BJ (cell line): ENCODE measurements at places on chromosomes 16 and 17. TPM values are rescaled to one million over a fixed set of nuclear protein-coding genes. Genes with fewer than 3 reads are reported as not detected.

The TMEM92 gene
- 0.58 and 0.67 TPM in 2 replicates for polyA plus RNA-seq

The OTOA gene
- 0.04 TPM in 1 of 2 replicates, not detected in the other for polyA plus RNA-seq

The KLHL10 gene
- 0.15 and 0.74 TPM in 2 replicates for polyA plus RNA-seq

The REXO5 gene
- 2.2 and 3.2 TPM in 2 replicates for polyA plus RNA-seq

The C1QTNF8 gene
- not detected in 2 replicates for polyA plus RNA-seq

The DOC2A gene
- 0.26 and 0.64 TPM in 2 replicates for polyA plus RNA-seq

DNA sequence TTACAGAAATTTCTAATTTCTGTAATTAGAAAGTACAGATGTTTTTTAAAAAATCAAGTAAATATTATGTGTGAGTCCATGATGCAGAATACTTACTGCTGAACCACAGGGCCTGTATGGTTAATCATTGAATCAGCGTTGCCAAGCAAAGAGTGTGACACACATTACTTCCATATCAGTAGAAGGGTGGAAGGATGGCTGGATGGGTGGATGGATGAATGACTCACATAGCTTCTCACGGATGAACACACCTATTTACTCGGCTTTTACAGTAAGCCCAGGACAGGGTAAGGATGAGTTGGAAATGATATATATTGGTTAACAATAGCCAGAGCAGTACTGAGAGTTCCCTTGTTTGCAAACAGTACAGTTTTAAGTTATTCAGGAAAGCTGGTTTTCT, 495.9 kb upstream of the RBFOX1 start:
- no peak for DNase-seq

DNA sequence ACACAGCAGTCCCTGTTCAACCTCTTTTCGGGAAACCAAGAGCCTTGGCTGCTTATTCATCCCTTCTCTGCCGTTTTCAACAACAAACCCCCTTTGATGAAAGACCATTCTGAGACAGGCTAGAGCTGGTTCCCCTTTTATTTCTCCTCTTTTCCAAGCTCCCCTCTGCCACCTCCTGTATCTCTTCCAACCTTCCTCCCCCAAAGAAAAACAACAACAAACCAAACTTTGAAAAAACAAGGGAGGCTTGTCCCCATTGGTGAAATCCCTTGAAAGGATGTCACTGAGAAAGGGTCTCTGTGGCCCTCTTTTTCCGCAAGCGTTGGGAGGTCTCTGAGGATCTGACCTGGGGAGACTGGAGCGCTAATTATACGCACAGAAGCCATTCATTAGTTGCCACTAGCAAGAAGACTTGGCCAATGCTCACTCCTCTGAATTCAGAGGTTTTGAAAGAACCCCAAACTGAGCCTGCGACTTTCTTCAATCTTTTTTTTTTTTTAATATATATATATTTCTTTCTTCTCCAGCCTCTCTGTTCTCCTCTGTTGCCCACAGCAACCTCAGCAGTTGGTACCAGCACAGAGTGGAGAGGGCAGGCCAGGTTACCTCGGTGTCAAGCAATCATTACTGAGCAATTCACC, 101.4 kb downstream of the PITPNC1 start:
- no peak for DNase-seq

GRCh38 chr17:9850151-9850550, 24.4 kb downstream of the GLP2R start:
- DNase-seq: no peak

DNA sequence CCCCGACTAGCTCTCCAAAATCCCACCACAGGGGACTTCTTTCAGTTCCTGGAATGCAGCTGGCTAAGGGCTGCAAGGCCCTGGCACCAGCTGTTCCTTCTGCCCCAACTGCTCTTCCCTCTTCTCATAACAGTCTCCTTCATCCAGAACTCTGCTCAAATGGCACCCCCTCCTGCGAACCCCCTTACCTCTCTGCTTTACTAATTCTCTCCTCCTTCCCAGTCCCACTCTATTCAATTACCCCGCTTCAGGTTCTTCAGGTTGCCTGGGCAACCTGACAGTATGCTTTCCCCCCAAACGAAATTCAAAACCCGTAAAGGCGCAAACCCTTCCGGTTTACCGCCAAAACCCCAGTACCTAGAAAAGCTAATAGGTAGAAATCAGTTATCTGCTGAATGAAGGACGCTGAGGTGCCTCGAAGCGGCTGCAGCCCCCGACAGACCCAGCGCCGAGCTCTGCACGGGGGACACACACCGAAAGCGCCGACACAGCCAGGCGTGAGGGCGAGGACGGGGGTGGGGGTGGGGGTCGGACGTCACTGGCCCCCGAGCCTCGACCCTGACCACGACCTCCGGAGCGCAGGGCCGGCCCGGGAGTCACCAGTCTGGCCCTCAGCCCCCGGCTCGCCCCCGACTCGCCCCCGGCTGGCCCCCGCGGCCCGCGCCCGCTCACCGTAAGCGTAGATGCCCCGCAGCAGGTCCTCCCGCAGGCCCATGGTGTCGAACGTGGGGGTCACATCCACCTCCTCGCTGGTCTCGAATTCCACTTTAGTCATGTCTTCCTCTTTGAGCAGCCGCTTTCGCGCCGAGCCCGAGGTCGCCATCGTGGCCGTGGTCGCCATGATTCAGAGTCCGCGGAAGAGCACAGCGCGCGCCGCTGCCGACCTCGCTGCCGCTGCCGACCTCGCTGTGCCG, 550 bp downstream of the EIF4A3 start:
- no peak for DNase-seq

DNA sequence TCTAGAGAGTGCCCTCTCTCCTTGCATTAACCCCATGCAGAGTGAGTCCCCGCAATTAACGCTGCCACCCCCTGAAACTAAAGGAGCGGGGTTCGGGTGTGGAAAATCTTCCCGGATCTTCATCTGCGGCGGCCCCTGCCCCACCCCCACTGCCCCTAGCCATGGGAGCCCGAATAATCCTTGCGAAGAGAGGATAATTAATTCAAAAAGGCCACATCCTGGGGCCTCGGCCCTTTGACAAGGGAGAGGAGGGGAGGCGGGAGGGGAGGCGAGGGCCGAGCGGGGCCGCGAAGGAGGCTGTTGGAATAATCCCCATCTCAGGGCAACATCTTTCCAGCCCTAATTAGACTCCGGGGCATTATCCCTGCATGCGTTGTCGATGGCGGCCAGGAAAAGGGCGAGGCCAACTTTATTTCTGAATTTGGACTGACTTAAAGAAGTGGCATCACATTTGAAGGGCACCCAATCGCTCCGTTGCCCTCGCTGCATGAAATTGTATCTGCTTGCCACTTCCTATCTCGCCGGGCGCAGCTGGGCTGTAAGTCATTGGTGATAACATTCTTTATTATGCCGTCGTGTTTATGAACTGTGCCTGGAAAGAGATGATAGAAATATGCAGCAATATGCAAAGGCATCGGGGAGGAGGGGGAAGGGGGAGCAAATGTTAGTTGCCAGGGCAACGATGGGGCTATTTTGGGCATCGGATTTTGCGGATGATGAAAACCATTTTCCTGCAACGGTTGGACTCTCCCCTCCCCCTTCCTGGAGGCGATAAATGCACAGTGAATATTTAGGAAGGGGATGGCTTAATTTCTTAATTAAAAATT, 387.1 kb upstream of the TNRC6C start:
- no peak for DNase-seq

- DNase-seq: no peak
These were observed 28.9 kb downstream of the LITAF start for GRCh38 chr16:11557801-11558200.

- no peak for DNase-seq
These were observed 1.6 kb upstream of the DECR2 start for GRCh38 chr16:400061-400591.
